ENCODE measurements at places on chromosomes 7 and 10.

- DNase-seq = no peak
These were observed 272.1 kb downstream of the SDK1 start for GRCh38 chr7:3573151-3573550.

DNA sequence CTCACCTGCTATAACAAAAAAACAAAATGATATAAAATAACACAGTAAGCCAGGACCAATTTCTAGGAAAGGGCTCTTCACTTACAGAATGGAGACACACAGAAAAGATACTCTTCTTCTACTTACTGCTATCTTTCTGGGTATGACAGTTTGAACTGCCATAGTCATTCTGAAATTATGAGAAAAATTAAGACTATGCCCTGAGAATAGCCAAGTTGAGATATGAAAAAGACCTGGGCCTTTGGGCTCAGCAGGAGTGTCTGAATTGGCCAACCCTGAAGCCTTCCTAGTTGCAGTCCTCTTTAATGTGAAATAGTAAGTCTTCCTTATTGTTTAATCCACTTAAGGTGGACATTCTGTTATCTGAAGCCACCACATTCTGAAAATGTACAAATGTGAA is 519.5 kb downstream of the GRID1 start:
- no peak for DNase-seq

GRCh38 chr10:99927721-99928280 is 81.9 kb downstream of the DNMBP start:
- no peak for DNase-seq

- no peak for DNase-seq
These were observed 526.6 kb upstream of the GHITM start for GRCh38 chr10:83612746-83613145.

DNA sequence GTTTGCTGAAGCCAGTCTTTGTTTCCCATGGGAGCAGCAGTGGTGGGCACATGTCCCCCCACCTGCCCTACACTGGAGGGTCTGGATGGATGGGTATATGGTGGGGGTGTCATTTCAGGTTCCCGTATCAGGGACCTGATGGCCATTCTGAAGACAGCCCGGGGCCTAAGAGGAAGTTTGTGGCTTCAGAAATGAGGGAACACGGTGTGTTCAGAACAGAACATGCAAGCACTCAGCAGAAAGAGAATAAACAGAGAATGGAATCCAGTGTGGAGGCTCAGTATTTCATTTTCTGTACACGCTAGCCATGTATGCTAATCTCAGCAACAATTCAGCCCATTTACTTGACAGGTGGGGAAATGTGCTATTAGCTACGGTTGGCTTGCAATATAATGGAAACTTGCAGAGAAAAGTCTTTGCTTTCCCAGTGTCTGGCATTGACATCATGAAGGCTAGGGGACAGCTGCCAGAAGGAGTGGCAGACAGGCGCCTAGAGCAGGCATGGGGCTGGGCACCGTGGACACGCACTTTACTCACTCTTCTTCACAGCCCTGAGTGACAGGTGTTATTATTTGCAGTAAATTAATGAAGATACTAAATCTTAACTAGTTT is 98.6 kb downstream of the ELMO1 start:
- DNase-seq = no peak

- DNase-seq = no peak
These were observed 245.5 kb upstream of the GRB10 start for GRCh38 chr7:51027935-51028830.

GRCh38 chr10:6618340-6618739 is 38.3 kb upstream of the PRKCQ start:
- DNase-seq = no peak

Measured in stimulated activated CD4-positive, alpha-beta T cell treated with anti-CD3 and anti-CD28 coated beads, Interleukin-1b, Interleukin-23, amount 100 ng/mL, for 48 hours (primary cell).